T-cell (primary cell): ENCODE measurements at places on chromosomes 3 and 15.

GRCh38 chr15:40567111-40567510, 2.0 kb upstream of the RPUSD2 start:
- no peak overlapping the region for H3K27ac ChIP-seq
- H3K4me1 ChIP-seq = peaks cover 37% of the 10 kb centered on the region
- DNase-seq = no peak
- H3K27me3 ChIP-seq = peaks cover 7% of the 10 kb centered on the region
- H3K4me3 ChIP-seq = no peak overlapping the region

- no peak for DNase-seq
- peaks cover 8% of the 10 kb centered on the region for H3K4me1 ChIP-seq
- H3K27ac ChIP-seq = no peak overlapping the region
- no peaks in the 10 kb centered on the region for H3K36me3 ChIP-seq
- H3K27me3 ChIP-seq = no peaks in the 10 kb centered on the region
- H3K4me3 ChIP-seq = no peak overlapping the region
Measured at GRCh38 chr3:188440340-188440972, 286.5 kb downstream of the LPP start.

DNA sequence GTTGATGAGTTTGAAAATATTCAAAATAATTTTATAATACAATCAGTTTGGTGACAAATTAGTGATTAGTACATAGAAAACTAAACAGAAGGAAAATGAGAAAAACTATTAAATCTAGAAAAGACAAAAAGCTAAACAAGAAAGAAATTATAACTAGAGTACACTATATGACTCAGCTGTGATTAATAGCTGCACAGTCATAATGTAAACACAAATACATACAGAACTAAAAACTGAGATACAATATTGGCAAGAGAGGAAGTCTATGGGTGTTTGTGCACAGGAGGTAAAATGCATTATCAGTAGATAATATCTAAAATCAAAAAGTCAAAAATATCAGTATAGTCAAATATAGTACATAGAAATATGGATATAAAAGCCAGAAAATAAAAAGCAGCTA, 80.7 kb upstream of the PCSK6 start:
- DNase-seq = no peak
- H3K36me3 ChIP-seq = no peaks in the 10 kb centered on the region
- H3K27ac ChIP-seq = no peak overlapping the region
- H3K4me3 ChIP-seq = no peak overlapping the region
- no peaks in the 10 kb centered on the region for H3K4me1 ChIP-seq

GRCh38 chr3:19264424-19264823, 116.1 kb downstream of the KCNH8 start:
- H3K4me1 ChIP-seq = no peaks in the 10 kb centered on the region
- DNase-seq = no peak
- no peak overlapping the region for H3K27ac ChIP-seq
- H3K36me3 ChIP-seq = no peaks in the 10 kb centered on the region
- no peak overlapping the region for H3K4me3 ChIP-seq
- no peaks in the 10 kb centered on the region for H3K27me3 ChIP-seq

DNA sequence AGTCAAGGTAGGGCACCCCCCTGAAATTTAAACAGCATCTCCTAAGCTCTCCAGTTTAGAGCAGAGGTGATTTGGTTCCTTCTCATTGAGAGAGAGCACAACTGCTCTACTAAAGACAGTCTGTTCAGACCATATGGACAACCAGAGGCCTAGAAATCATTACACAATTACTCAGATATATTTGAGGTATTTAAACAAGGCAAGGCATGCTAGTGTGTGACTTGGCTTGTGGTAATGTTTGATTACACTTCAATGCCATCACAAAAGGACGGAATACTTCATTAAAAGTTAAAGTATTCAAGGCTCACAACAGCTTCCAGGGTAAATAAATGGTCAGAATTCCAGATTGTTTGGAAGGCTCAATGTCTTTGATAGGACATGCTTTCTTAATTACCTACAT, 110.2 kb downstream of the LRTM1 start:
- no peaks in the 10 kb centered on the region for H3K36me3 ChIP-seq
- no peak for DNase-seq
- no peaks in the 10 kb centered on the region for H3K27me3 ChIP-seq
- no peak overlapping the region for H3K4me3 ChIP-seq
- H3K4me1 ChIP-seq = no peaks in the 10 kb centered on the region

DNA sequence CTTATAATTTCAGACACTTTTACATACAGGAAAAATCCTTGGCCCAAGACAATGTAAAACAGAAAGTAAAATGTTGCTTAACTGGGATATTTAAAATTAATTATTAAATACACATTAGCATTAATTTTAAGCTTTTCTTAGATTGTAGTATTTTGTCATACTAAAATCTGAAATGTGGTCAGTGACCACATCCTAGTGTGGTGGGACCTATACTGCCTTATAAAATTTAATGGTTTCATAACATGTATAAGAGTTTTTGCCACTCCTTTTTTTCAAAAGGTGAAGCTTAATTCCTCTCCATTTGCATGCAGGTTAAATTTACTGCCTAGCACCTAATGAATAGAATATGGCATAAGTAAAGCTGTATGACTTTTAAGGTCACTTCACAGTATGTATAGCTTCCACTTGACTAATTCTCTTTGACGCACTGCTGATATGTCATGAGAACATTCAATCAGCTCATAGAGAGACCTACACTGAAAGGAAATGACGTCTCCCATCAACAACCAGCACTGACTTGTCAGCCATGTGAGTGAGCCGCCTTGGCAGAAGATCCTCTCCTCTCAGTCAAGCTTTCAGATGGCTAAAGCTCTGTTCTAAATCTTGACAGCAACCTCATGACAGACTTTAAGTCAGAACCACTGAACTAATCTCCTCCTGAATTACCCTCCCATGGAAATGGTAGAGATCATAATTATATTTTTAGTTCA, 847.8 kb downstream of the SI start:
- H3K4me3 ChIP-seq = no peak overlapping the region
- H3K27ac ChIP-seq = no peak overlapping the region
- H3K36me3 ChIP-seq = no peaks in the 10 kb centered on the region
- no peak for DNase-seq

GRCh38 chr3:28595372-28595771, 246.7 kb upstream of the AZI2 start:
- DNase-seq = no peak
- no peaks in the 10 kb centered on the region for H3K4me1 ChIP-seq

DNA sequence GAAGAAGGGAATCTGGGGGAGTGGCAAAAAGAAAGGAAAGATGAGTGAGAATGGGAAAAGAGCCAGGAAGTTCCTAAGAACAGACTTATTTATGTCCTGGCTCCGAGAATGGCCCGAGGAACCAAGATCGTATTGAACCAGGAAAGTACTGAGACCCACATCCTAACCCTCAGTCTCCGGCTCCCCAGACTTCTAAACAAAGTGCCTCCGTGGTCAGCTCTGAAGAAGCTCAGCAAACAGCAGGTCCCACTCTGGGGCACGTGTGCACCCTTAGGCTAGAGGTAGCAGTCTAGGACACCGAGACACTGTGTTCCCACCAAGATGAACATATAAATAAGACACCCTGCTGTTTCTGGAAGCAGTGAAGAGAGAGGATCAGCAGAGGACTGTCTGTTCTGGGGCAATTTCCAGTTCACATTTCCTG, 307.4 kb downstream of the NTRK3 start:
- H3K4me1 ChIP-seq = no peaks in the 10 kb centered on the region
- DNase-seq = no peak
- H3K36me3 ChIP-seq = no peaks in the 10 kb centered on the region
- no peak overlapping the region for H3K4me3 ChIP-seq

- peaks cover 13% of the 10 kb centered on the region for H3K27me3 ChIP-seq
- no peaks in the 10 kb centered on the region for H3K4me1 ChIP-seq
- H3K27ac ChIP-seq = no peak overlapping the region
- DNase-seq = no peak
Measured at GRCh38 chr15:86106306-86106705, 26.6 kb downstream of the AGBL1 start.

GRCh38 chr3:169818316-169818715, 5.6 kb upstream of the LRRC34 start:
- H3K4me3 ChIP-seq = no peak overlapping the region
- H3K27ac ChIP-seq = no peak overlapping the region
- peaks cover 17% of the 10 kb centered on the region for H3K27me3 ChIP-seq

GRCh38 chr15:100723315-100723801, 121.0 kb downstream of the ASB7 start:
- H3K36me3 ChIP-seq = no peaks in the 10 kb centered on the region
- no peaks in the 10 kb centered on the region for H3K4me1 ChIP-seq
- no peak overlapping the region for H3K4me3 ChIP-seq
- DNase-seq = no peak
- H3K27ac ChIP-seq = no peak overlapping the region

- H3K27ac ChIP-seq = no peak overlapping the region
- no peak for DNase-seq
- no peak overlapping the region for H3K4me3 ChIP-seq
- H3K36me3 ChIP-seq = no peaks in the 10 kb centered on the region
Measured at GRCh38 chr15:42152196-42152920, 4.1 kb downstream of the PLA2G4F start.

DNA sequence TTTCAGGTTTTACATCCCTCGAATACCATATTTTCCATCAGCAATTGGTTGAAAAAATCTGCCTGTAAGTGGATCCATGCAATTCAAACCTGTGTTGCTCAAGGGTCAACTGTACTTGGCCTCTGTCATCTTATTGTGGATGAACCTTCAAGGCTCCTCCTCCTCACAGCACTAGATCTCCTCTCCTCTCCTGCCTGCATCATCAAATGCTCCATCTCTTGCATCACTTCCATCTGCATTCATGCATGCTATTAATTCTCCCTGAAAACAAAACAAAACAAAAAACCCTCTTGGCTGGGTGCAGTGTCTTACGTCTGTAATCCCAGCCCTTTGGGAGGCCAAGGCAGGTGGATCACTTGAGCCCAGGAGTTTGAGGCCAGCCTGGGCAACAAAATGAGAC, 10.1 kb downstream of the BCL2L10 start:
- no peak overlapping the region for H3K4me3 ChIP-seq
- no peak for DNase-seq

DNA sequence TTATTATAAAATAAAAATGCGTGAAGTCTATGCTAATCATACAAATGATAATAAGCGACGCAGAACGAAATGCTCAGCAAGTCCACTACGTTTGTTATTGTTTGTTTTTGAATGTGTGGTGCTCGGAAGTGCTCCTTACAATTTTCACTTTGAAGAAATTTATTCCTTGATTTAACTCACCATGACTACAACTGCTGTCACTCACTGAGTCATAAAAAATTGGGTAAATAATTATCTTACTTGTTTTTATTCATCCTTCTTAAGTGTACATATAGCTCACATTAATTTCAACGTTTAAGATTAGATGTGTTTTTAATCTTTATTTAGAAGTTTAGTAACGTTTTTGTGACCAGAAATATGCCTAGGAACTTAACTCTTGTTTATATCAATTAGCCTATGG, 66.7 kb upstream of the NANOGP8 start:
- no peaks in the 10 kb centered on the region for H3K36me3 ChIP-seq
- H3K27ac ChIP-seq = no peak overlapping the region
- DNase-seq = no peak

GRCh38 chr3:180854887-180855286, 57.6 kb upstream of the FXR1 start:
- no peak overlapping the region for H3K4me3 ChIP-seq
- H3K27me3 ChIP-seq = peaks cover 2% of the 10 kb centered on the region
- H3K27ac ChIP-seq = no peak overlapping the region

- no peak for DNase-seq
- no peak overlapping the region for H3K27ac ChIP-seq
- no peak overlapping the region for H3K4me3 ChIP-seq
- H3K27me3 ChIP-seq = no peaks in the 10 kb centered on the region
- H3K36me3 ChIP-seq = no peaks in the 10 kb centered on the region
- H3K4me1 ChIP-seq = no peaks in the 10 kb centered on the region
Measured at GRCh38 chr15:42364529-42364928, 5.2 kb downstream of the CAPN3 start.
